ENCODE measurements at places on chromosomes 7 and 10.

DNA sequence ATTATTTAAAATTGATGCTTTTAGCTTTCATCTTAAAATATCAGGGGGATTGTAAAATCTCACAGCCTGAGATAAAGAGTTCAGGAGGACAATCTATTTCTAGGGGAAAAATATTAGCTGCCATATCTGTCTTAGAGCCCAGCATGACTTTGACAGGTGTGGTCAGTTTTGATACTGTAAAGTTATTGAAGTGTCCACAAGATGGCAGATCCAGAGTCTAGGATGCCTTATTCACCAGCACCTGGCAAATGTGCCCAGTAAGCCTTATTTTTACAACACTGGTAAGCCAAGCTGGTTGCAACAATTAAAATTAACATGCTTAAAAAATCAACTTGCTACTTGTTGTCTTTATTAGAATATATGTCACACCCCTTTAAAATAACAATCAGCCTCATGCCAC, 579.3 kb downstream of the SH2D4B start:
- no peak for DNase-seq

- DNase-seq, result no peak
These were observed 26.7 kb downstream of the SEC23IP start for GRCh38 chr10:119919271-119919670.

DNA sequence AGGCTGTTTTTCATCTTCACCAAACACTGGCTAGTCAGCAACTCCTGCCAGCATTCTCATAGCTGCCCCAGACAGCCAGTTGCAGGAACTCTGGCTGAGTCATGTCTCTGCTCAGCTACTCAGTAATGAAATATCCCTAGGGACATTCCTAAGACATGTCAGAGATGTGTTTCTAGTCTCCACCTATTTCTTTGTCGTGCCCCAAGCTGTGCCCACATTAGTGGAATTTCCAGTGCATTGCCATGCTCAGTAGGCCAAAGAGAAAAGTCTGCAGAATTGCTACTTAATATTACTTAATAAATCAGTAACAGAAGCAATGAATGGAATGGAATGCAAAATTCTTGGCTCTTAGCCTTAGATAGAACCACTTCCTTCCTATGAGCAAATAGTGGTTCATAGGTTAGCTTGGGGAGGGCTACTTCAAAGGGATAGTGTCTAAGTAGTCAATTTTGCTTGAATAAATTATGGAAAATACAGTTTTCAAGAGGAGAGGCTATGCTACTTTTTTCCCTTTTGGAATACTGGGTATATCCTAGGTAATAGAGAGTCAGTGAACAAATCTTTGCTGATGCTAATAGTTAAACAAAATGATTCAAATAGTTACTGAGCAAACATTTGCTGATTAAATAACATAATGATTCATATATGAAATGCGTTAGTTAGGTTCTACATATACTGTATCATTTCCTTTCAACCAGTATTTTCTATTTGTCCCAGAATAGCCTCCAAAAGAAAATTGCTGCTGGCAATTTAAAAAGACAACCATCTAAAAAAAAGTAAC, 23.6 kb upstream of the SEMA3C start:
- DNase-seq, result no peak

DNA sequence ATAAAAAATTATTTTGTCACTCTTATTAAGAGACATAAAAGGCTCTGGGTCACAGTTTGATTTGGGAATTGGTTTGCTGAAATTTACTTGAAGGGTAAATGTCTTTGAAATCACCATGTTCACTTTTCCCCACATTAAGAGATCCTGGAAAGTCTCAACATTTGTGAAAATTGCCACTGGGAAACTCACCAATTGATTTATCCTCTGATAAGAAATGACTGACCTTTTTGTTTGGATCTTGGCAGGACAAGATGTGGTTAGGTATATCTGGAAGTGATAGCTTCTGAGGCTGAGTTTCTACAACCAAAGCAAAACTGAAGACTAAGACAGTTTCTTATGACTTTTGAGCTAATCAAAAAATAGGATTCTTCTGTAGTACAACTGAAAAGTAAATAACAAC, 107.1 kb upstream of the TMEM106B start:
- DNase-seq, result no peak

DNA sequence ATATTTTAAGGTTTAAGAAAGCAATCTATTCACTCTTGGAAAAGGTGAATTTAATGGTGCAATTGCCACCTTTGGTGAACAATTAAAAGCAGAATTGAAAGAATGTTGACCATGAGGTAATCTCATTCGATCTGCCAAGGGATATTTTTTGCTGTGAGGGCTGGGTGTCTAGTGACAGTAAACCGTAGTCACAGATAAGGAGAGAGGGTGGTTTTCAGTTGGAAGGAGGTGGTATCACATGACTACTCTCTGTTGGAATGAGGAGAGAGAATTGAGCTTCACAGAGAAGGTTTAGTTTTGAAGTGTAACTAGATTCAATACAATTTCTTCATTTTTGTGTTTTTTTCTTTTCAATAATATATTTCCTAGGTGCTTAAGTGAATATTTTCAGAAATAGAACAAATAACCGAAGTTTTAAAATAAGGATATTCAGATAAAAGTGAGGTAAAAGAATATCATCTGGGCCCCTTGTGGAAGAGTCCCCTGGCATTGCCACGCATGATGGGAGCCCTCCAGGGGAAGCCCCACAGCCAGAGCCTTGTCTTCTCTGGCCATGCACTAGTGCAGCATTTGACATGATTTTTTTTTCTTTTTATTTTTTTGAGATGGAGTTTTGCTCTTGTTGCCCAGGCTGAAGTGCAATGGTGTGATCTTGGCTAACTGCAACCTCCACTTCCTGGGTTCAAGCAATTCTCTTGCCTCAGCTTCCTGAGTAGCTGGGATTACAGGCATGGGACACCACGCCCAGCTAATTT, 73.4 kb downstream of the GPR141 start:
- no peak for DNase-seq

DNA sequence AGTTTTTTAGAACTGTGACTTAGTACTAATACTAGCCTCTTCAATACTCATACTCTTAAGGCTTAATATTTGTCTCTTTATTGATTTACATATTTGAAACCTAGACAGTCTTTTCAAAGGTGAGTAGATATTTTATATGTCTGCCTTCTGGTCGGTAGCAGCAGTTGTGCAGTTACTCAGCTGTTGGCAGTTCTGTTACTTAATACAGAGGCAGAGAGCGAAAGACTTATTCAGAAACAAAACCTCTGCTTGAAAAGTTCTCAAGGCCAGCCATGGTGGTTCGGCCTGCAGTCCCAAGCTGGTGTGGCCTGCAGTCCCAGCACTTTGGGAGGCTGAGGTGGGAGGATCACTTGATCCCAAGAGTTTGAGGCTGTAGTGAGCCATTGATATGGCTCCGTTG, 84.2 kb downstream of the AUTS2 start:
- DNase-seq, result no peak

DNA sequence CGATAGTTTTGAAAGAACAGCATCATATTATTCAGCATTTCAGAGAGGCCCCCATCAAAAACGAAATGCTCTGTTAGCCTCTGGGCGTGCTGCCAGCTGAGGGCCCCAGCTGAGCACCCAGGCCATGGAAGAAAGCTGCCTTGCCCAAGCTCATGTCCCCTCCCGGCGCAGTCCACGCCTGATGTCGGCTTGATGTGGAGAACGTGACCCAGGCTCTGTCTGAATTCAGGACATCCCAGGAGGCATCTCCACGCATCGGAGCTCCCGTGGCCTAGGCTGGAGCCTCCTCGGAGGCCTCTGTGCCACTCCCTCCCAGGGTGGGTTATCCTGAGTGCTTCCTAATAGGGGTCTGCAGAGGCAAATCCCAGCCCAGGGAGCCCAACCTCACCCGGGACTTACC, 218.3 kb upstream of the AKR1E2 start:
- DNase-seq, result no peak

- no peak for DNase-seq
These were observed 101.8 kb upstream of the FZD8 start for GRCh38 chr10:35743851-35744250.

DNA sequence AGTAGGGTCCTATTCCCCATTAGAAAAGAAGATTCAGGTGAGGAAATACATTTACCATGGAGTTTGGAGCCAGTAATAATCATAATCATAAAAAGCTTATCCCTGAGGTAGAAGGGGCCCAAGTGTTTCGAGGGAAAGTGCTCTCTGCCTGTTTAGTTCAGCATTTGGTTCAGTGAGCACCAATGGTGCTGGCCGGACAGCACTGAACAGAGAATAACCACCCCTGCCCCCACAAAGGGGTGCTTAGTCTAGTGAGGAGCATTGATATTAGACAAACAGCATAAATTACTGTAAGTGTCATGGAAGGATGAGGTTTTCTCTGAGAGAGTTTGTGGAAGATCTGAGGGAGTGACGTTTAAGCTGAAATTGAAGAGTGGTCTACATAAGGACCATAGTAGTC, 21.6 kb upstream of the ATE1 start:
- DNase-seq, result no peak

- DNase-seq, result no peak
These were observed 45.2 kb downstream of the TBXAS1 start for GRCh38 chr7:139874302-139874629.

DNA sequence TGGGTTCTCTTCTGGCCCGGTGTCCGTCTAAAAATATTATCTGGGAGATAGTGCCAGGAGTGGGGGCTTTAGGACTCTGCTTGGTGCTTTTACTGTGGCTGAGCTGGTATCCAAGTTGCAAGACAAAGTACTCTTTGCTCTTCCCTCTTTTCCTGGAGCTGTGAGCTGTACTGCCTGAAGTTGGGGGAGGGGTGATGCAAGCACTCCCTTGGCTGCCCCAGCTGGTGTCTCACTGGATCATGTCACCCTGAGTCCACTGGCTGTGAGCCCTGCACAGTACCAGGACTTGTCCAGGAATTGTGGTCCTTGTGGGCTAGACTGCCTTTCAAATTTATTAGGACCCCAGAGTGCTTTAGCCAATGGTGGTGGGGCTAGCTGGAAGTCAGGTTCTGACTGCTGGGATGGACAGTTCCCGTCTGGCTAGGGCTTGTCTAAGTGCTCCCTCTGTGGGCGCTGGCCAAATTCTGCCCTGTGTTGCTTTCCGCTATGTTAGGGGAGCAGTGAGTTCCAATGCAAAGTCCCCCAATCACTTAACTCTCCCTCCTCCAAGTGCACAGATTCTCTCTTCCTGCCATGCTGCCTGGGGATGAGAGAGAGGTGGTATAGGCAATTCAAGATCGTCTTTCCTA, 13.1 kb downstream of the CC2D2B start:
- DNase-seq, result no peak

GRCh38 chr7:101243646-101244374, 1.1 kb downstream of the FIS1 start:
- no peak for DNase-seq

DNA sequence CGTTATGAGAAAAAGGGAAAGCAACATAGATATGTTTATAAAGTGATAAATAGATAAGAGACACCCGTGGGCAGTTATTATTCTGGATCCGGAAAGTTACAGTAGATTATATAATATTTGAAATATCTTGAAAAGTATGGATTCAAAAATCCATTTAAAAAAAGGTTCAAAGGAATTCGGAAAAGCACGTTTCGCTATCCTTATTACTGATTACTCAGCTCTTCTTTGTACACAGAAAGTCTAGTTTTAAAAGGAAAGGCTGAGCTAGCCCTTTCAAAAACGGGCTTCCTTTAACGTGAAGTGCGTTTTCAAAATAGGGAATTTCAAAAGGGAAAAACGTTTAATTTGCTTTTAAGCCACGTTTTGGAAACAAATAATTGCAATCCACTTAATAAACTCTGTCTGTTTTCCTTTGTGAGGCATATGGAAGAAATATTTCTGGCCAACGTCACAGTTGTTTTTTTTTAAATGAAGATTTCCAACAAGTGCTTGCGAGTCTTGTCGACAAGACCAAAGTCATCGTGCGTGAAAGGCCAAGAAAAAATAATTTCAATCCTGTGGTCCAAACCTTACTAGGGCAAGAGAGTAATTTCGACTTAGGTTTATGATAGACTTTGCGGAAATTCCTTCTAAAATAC, 2.2 kb upstream of the SKIDA1 start:
- no peak for DNase-seq

DNA sequence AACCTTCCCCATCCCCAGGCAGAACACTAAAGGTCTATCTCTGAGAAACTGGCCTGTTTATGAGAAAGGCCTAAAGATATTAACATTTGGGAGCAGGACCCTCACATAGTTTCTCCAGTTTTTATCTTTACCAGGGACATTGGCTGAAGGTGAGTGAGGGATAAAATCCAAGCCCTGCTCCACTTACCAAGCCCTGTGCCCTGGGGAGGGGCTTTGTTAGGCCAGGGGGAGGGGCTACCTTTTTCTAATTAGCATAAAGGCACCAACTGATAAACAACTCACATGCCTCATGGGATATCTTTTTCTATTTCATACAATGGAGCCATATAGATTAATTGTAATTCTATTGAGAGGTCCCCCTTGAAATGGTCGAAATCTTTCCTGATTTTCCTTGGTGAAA, 55.9 kb downstream of the RNLS start:
- no peak for DNase-seq

DNA sequence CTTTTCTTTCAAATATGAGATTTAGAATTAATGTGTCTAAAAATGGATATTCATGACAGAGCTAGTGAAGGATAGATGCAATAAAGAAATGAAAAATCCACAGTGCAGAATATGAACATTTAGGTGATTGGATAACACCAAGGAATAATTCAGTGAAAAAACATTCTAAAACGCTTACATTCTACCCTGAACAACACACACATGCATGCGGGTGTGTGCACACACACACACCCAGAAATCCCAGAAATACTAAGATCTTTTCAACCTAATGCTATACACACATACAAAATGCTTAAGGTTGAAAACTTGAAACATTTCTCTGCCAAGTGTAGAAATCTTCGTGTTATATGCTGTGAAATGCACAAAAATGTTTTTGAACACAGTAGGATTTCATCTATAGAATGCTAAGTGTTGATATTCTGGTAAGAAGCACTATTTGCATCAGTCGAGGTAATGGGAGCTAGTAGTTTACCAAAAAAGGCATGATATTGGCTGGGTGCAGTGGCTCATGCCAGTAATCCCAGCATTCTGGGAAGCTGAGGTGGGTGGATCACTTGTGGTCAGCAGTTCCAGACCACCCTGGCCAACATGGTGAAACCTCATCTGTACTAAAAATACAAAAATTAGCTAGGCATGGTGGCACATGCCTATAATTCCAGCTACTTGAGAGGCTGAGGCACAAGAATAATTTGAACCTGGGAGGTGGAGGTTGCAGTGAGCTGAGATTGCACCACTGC, 600.6 kb downstream of the PHTF2 start:
- DNase-seq, result no peak

- DNase-seq, result no peak
These were observed 58.3 kb downstream of the SEMA3C start for GRCh38 chr7:80860554-80860953.
